Activated CD4-positive, alpha-beta T cell treated with anti-CD3 and anti-CD28 coated beads, Interleukin-2, amount 50 U/mL, for 24 hours (primary cell): ENCODE measurements at places on chromosomes 3 and 15.

GRCh38 chr3:94226078-94226477 lies 163.2 kb downstream of the NSUN3 start:
- no peak for DNase-seq

DNA sequence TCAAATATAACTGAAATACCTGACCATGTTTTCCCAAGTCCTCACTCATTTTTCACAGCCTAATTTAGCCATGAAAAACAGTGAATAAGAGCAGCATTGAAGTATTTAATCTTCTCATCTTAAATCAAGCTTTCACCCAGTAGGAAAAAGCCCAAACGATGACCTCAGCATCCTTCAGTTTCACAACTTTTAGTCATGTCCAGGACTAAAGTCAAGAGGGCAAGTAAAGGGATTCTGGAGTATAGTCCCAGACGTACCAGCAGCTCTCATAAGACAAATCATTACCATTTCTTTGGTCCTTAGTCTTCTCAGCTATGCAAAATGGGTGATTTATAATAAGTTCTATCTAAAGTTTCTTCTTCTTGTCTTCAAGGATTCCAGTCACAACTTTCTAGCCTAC lies 237.3 kb downstream of the IL5RA start:
- no peak for DNase-seq

DNA sequence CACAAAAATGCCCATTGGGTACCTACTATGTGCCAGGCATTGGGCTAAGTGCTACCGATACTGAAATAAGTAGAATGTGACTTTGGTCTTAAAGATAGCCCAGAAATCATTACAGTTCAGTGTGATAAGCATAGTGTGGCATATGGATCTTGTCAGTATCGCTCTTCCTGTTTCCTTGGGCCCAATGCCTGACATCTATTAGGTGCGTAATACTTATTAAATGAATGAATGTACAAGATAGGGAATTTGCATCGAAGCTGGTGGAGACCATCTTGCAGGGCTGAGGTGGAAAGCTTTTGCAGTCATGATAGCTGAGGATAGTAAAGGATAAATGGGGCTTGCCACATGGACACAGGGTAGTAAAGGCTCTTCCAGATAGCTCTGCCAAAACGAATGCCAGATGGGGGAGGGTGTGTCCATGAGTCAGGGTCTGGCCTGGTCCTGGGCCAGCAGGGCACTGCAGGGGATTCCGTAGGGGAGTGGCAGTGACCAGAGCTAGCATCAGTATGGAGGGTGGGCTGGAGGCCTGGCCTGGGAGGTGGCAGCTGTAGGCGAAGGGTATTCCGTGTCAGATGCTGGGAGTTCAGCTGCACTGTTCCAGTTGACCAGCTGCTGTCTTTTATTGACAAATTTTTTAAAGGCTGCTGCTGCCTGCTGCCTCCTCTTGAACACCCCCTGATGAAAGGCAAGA lies 23.5 kb downstream of the TSEN2 start:
- no peak for DNase-seq

DNA sequence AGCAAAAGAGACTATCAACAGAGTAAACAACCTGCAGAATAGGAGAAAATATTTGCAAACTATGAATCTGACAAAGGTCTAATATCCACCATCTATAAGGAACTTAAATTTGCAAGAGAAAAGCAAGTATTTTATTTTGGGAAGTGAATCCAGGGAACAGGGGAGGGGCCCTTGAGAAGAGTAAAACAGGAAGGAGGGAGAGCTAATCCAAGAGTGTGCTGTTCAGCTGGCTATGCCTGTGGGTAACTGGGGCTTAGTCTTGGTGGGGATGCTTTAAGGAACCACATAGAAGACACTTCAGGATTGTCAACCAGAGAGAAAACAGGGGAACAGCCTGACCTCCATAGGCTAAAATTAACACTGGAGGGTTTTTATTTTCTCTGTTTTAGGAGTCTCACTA lies 3.9 kb upstream of the HHLA2 start:
- no peak for DNase-seq

- DNase-seq = no peak
Observed at GRCh38 chr3:129526121-129526900, 2.1 kb upstream of the RHO start.

- DNase-seq = no peak
Observed at GRCh38 chr3:196531418-196531817, 16.3 kb upstream of the SMCO1 start.

DNA sequence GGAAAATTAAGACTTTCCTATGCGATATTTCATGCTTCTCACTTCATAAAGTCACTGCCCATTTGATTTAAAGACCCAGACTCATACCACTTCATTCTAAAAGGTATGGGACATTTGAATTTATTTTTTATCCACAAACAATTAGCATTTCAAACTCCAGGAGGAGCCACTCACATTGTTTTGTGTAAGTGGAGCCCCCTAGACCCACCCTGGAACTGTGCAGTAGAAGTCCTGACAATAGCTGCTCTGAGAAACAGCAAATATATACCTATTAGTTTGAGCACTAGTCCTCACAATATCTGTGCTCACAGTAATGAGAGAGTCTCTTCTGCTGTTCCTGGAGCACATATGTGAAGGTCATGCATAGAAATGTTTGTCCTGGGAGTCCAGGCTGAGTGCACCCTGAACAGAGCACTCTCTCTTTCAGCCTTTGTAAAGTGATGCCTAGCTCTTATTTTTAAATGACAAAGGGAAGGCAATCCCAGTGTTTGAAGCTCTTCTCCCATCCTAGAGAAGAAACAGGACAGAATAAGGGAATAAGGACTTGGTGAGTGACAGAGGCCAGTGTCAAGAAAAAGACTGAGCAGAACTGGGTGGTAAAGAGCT lies 127.5 kb upstream of the STRIT1 start:
- no peak for DNase-seq

DNA sequence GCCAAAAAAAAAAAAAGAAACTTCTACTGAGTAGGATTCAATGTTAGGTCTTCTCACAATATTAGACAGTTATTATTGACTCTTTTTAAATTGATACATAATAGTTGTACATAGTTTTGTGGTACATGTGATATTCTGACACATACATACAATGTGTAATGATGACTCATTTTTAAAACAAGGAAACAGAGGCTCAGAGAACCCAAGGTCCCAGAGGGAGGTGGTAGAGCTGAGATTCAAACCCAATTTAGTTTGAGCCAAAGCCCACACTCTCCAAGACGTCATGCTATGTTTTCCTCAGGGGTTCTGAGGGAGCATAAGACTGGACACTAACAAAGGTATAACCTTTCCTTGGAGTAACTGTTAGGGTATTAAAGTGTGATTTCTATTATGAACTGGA lies 40.6 kb downstream of the MYO5C start:
- DNase-seq = no peak

DNA sequence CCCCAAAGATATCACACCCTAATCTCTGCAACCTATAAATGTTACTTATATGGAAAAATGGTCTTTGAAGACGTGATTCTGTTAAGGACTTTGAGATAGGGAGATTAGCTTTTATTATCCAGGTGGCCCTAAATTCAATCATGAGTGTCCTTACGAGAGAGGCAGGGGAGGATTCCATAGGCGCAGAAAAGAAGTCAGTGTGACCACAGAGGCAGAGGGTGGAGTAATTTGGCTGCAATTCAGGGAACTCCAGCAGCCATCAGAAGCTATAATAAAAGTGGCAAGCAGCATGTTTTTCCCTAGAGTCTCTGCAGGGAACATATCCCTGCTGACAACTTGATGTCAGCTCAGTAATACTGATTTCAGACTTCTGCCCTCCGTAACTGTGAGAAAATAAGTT lies 315.2 kb upstream of the ROBO2 start:
- DNase-seq = no peak
